ENCODE measurements at places on chromosomes 1 and 21.

GRCh38 chr1:68975212-68975933 is 478.5 kb upstream of the DEPDC1 start:
- DNase-seq: no peak

GRCh38 chr1:214953901-214954616 is 128.5 kb upstream of the KCNK2 start:
- DNase-seq: no peak

DNA sequence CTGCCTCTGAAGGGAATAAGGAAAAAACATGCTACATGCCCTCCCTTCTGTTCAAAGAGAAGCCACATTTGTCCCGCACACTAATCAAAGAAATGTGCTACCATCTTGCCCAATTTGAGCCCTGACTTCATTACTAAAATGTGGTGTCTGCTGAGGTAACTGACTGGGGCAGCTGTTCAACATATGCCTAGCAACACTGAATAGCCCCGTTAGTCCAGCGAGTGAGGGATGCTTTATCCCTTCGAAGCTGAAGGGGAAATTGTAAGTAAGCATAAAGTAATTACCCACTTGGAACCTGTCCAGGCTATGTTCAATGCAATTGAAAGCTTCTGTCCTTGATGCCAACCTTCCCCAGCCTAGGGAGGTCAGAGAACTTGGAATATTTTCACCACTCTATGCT is 310.6 kb downstream of the SEC16B start:
- DNase-seq: no peak

DNA sequence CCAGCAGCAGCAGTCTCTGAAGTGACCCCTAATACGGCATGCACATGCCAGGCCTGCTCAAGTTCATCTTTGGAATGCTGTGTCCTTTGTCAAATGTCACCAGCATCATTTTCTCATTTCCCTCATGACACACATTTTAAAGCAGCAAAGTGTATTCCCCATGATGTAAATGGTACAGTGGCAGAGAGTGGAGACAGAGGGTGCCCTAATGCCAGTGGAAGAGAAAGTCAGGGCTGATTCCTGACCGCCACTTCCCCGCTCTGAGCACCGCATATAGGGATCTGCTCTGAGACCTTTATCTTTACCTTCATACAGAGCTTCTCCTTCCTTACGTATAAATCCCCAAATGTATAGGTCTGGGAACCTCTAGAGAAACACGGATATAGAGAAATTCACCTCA is 222.3 kb upstream of the SGIP1 start:
- DNase-seq: no peak

GRCh38 chr1:96041470-96041869 is 680.1 kb upstream of the PTBP2 start:
- no peak for DNase-seq

DNA sequence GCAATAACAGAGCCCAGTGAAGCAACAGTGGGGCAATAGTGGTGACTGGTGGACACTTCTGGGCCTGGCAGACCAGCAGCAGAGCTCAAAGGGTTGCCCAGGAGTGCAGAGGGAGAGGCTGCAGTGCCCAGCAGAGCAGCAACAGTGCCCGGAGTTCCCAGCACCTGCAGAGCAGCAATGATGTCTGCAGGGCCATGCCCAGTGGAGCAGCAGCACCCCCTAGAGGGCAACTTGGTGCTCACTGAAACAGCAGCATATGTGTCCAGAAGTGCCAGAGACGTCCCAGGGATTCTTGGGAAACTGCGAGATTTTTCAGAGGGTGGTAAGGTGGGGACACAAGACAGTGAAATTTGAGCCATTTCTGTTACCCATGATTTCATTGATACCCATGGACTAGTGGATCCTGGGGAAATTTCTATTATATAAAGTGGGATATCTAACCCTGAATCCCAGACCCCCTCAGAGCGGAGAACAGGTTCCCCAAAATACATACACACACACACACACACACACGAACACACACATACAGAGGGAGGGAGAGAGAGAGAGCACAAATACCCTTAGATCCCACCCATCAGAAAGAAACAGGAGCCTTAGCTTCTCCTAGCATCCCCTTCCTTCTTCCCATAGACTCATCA is 156.9 kb upstream of the GJB5 start:
- peak; percentile 79 for DNase-seq

- no peak for DNase-seq
These were observed at the start of gene FCRL2 for GRCh38 chr1:157776971-157777391. FCRL2 (minus strand) TSS chr1:157777132; CDS start chr1:157777073, 59 bp downstream.

Measured in left lobe of liver (tissue), 2 donors.